Stimulated activated CD8-positive, alpha-beta memory T cell treated with anti-CD3 and anti-CD28 coated beads, Interleukin-4, amount 100 ng/mL, for 1 hour (primary cell): ENCODE measurements at places on chromosomes 12 and 14.

DNA sequence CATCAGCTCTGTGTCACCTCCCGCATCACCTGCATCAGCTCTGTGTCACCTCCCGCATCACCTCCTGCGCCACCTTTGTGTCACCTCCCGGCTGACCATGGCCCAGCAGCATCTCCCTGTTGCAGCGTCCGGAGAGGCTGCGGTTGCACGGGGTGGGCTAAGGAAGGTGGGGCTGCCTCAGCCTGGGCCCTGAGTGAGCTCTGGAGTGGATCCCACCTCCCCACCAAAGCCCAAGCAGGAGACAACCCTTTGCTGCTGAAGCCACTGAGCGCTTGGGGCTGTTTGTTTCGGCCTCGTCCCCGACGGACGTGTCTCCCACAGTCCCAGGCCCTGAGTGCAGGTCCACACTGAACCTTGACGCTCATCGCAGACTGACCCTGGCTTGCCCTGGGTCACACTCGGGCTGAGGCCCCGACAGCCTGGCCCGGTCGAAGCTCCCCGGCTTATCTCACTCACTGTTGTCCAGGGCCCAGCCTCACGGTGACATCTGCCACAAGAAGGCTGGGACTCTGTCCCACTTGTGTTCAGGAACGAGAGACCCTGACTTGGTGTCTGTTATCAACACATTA lies 12.2 kb downstream of the TMEM121 start:
- no peak for DNase-seq

DNA sequence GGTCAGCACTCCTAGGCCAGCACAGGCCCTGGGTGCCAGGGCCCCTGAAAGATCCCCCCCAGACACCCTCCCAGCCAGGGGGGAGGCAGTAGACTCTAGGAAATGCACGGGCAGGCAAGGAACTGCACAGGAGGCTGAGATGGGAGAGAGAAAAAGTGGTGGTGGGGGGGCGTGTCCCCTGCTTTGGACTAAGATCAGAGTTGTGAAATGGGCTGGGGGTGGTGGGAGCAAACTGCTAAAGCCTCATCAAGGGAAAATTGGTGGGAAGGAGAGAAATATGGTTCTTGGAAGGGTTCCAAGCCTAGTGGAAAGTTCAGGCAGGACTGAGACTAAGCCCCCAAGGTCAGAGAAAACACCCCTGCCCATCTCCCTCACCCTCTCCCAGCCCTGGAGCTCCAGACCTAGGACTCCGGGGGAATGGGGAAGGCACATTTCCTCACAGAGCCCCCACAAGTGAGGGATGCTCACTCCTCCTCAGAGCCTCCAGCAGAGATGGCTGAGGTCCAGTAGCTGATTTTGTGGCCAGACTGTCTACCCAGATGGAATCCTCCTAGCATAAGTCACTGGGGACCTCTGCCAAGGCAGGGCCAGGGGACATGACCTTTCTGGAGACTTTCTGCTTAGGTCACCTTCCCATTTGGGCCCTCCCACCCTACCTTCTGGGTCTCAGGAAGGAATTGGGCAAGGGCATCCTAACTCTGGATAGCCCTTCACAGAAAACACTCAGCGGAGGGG lies 29.8 kb downstream of the FIGNL2 start:
- no peak for DNase-seq

DNA sequence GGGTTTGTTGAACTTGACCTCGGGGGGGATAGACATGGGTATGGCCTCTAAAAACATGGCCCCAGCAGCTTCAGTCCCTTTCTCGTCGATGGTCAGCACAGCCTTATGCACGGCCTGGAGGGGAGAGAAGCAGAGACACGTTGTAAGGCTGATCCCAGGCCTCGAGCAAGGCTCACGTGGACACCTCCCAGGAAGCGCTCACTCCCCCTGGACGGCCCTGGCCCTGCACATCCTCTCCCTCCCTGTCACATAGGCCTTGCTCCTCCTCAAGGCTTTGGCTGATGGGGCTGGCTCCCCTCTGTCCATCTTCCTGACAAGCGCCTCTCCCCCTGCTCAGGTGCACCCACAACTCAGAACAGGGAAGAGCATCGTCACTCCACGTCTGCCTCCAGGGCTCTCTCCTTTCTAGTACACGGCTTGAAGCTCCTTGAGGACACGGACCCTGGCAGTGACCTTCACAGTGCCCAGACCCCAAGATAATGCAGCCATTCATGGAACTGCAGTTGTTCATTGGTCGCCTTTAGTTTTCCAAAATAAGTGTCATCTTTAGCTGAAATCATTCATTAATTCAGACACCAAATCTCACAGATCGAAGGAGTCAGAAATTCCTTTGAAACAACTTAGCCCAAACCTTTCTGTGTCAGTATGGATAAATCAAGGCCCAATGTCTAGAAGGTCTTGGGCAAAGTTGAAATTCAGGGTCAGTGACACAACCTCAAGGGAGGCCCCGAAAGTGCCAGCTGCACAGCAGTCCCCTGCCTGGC lies 9.7 kb downstream of the SERPINA1 start:
- no peak for DNase-seq

GRCh38 chr12:52649066-52649465 lies 2.9 kb downstream of the KRT2 start:
- no peak for DNase-seq

GRCh38 chr14:31927348-31927832 lies 149.7 kb upstream of the ARHGAP5 start:
- no peak for DNase-seq

DNA sequence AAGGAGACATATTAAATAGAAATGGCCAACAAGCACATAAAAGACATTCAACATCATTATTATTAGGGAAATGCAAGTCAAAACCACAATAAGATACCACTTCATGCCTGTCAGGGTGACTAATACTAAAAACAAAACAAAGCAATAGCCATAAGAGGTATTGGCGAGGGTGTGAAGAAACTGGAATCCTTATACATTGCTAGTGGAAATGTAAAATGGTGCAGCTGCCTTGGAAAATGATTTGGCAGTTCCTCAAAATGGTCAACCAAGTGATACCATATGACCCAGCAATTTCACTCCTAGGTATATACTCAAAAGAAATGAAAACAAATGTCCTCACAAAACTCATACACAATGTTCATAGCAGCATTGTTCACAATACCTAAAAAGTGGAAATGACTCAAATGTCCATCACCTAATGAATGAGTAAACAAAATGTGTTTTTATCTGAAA lies 27.0 kb downstream of the GPR135 start:
- DNase-seq, result no peak

- no peak for DNase-seq
Observed at GRCh38 chr12:72230589-72230988, 41.6 kb upstream of the TRHDE start.

GRCh38 chr12:24719293-24719721 lies 229.6 kb downstream of the BCAT1 start:
- peak; percentile 0 for DNase-seq

GRCh38 chr12:23648546-23648945 lies 300.9 kb downstream of the SOX5 start:
- no peak for DNase-seq

GRCh38 chr12:6869049-6870021 lies 2.0 kb downstream of the TPI1 start:
- DNase-seq, result peak; percentile 76

GRCh38 chr12:97513950-97514349 lies 51.3 kb downstream of the RMST start:
- no peak for DNase-seq

DNA sequence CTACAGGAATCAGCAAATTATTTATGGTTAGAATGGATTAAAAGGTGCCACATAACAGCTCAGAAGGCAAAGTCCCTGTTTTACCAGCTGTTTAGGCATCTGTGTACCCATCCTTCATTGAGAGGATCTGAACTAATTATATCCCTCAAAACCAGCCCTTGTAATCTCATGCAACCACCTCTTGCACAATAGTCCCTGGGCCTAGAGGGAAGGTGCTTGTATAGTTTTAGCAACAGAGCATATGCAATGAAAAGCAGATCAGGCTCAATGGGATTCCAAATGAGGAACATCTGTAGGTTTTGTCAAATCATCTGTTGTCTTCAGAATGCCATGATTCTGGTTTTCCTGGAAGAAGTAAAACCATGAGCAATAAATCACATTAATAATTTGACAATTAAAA lies 26.0 kb upstream of the GLIPR1L2 start:
- DNase-seq, result no peak

DNA sequence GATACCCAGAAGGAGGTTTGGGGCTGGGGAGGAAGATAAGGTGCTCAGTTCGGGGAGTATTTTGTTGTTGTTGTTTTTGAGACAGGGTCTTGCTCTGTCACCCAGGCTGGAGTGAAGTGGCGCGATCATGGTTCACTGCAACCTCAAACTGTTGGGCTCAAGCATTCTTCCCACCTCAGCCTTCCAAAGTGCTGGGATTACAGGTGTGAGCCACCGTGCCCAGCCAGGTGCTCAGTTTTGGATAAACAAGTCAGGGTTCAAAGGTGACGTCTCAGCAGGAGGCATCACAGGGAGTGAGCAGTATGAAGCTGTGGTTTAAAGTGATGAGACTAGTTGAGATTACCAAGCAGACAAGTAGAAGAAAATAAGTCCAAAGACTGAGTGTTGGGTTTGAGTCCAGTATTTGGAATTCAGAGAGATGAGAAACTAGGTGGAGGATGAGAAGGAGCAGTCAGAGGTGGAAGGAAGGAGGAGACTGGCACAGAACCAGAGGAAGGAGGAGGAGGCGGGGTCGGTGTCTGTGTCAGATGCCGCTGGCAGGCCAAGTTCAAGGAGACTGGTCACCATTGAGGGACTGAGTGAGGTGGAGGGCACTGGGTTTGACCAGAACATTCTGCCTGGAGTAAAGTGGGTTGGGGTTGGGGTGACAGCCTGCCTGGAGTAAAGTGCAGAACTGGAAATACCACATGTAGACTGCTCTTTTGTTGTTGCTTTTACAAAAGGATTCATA lies 16.1 kb downstream of the SLC35E3 start:
- no peak for DNase-seq

GRCh38 chr12:109783135-109783964 lies 49.8 kb downstream of the TRPV4 start:
- no peak for DNase-seq

GRCh38 chr14:104144911-104145825 lies 6.8 kb downstream of the KIF26A start:
- DNase-seq, result no peak
